SK-N-MC (cell line): ENCODE measurements at places on chromosomes 12 and 14.

DNA sequence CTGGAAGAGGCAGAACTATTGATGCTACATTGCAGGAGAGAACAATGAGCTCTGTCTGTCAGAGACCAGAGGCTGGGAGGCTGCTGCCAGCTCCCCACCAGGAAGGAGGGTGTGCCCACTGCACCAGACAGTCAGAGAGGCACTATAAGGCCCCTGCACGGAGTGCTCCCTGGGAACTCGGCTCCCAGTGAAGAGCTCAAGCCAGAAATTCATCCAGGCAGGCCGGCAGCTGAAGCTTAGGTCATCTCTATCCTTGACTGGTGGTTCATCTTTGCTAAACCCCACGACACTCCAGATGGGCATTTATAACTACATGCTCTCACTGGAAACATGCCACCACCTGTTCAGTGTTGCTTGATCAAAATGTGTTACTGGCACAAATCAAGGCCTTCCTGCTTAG, 65.1 kb upstream of the GPATCH2L start:
- no peak for DNase-seq

DNA sequence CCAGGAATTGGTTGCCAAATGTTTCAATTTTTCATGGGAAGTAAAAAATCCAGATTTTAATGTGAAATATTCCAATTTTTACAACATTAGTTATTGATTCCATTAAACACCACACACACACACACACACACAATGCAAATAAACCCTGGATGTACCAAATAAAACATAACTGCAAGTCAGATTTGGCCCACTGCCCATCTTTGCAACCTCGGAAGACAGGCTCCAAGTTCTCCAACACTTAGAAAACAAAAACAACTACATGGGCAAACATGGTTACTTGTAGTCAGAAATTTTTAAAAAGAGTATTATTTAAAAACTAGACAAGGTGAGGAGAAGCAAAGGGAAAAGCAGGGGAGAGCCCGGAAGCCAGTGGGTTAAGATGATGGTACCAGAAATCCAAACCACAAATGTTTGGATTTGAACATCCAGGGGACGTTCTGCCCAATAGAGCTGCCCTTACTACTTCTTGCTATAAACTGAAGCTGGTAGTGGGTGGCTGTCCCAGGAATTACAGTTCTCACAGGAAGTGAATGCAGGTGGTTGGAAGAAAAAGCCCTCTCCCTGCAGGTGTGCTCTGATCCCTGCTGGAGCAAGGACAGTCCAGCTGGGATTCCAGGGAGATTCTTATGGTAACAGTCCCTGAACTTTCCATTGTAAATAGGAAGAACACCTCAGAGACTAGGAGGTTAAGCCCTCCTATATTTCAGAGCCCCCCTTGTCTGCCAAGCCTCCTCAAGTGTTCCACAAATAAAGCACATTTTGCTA, 111.7 kb downstream of the SLC25A21 start:
- no peak for DNase-seq

DNA sequence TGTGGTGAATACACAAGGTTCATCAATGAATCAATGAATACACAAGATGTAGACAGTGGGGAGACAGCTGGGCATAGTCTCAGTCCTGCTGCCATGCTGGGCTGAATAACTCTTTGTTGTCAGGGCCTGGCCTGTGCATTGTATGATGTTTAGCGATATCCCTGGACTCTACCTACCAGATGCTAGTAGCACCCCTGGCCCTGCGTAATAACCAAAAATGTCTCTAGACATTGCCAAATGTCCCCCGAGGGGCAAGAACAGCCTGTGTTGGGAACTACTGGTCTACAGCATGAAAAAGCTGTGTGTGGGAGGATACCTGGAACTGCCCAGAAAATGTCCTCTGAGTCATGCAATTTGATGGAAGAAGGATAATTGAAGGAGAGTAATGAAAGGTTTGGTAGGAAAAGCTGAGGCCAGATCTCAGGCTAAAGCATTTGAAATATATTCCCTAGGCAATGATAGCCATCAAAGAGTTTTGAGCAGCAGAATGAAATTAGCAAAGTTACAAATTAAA, 128.2 kb downstream of the TMEM30B start:
- DNase-seq: no peak

DNA sequence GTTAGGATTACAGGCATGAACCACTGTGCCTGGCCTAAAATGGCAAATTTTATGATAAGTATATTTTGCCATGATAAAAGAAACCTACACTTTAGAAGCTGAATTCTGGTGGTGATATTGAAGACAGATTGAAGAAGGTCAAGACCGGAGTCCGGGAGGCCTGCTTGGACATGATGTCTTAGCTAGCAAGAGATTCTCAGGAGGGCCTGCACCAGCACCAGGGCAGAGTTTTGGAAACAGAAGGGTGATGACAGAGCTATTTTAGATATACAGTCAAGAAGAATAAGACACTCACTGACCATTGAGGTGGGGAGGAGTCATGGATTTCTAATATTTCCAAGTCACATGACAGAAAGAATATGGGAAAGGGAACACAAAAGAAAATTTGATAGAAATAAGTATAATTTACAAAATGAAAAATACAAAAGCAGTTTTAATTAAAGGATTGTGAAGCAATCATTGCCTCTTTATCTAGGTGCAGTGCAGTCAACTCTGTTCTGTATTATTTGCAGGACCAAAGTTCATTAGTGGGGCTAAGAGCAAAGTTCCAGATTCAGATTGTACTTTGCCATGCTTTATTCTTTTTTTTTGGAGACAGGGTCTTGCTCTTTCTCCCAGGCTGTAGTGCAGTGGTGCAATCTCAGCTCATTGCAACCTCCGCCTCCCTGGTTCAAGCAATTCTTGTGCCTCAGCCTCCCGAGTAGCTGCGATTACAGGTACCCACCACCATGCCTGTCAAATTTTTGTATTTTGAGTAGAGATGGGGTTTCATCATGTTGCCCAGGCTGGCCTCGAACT, 9.3 kb upstream of the PPP4R3A start:
- DNase-seq: no peak

- no peak for DNase-seq
Observed at GRCh38 chr14:54686219-54686870, 119.4 kb downstream of the SAMD4A start.

- DNase-seq: no peak
Observed at GRCh38 chr14:96663076-96663475, 134.1 kb upstream of the VRK1 start.

DNA sequence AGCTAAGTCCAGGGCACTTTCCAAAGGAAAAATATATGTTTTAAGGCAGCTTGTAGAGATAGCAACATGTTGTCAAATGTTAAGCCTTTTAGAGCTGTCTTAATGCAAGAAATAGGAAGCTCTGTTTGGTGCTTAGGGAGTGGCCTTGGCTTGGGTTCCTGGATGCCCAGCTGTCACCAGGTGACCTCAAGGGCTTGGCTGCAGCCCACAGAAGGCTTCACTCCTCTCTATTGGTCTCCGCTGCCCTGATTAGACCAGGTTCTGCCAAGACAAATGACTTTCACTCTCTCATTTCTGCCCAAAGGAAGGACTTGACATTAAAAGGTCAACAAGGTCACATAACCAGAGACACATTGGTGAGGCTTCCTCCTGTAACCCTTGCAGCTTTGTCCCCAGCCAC, 76.8 kb downstream of the WSCD2 start:
- DNase-seq: no peak

DNA sequence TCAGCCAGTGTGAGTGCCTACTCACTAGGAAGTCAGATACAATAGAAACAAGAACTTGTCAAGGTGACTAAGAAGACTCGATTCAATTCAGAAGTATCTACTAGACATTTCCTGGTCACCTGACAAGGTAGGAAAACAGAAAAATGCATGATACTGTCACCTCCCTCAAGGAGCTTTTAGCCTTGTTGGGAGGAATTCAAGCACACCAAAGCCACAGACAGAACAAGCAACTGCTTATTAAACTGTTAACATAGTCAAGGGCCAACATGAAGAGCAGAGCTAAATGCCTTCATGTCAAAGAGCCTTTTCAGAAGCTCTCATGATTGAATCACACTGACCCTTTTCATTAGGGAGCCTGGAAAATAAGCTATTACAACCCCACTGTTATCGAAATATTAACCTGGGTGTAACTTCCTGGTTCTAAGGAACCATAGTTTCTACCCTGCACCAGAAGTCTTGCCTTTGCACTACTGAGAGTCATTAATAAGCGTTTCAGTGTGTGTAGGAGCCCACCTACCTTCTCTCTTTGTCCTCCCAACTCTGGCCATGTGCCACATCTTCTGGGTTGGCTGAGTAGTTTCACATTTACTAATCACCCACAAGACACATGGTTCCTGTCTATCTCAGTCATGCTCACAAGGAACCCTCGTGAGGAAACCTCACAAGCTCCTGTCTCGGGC, 31.0 kb upstream of the LGALS3 start:
- no peak for DNase-seq

GRCh38 chr12:106766393-106766826, 8.1 kb upstream of the RIC8B start:
- no peak for DNase-seq

DNA sequence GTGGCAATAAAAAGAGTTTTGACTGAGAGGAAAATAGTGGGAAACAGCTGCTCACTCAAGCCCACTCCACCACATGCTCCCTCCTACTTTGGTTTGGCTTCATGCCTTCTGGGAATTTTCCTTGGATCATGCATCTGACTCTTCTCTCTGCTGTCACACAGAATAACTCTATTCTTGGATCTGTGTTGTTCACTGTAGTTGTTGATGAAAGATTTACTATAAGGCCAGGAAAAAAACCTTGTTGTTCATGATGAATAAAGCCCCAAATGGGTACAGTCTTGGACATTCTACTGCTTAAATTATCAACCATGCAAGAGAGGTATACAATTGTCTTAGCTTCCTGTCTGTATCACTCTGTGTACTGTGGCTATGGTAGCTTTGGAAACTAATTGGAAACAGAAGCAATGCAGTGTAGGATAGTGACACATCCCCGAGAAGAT, 70.5 kb downstream of the TMX1 start:
- DNase-seq: no peak

- no peak for DNase-seq
Observed at GRCh38 chr12:50106907-50107306, 3.1 kb downstream of the GPD1 start.

GRCh38 chr12:123278101-123278627, 6.5 kb upstream of the CDK2AP1 start:
- DNase-seq: no peak

GRCh38 chr12:109153821-109154441, 37.5 kb downstream of the ACACB start:
- no peak for DNase-seq

GRCh38 chr14:32006263-32007110, 70.6 kb upstream of the ARHGAP5 start:
- DNase-seq: no peak

GRCh38 chr14:93019970-93020369, 95.8 kb downstream of the ITPK1 start:
- DNase-seq: no peak

DNA sequence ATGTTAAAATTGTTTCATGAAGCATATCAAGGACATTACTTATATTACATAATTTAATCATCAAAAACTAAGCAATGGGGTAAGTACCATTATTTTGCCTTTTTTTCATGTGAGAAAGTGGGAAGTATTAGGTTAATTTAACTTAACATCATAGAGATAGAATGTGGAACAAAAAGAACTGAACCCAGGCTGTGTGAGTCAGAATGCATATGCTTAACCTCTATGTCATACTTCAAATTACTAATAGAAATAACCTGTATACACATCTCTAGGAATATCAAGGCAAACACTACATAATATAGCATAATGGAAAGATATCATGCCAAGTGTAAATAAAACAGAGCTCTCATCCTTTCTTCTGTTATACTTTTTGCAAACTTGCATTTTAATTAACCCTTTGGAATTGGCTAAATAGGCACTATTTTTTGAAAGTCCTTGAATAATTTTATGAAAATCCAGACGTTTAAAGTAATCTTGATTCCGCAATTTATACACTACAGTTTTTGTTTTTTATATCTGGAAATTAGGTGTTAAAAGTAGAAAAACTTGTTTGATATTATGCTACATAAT, 777.7 kb downstream of the SLC6A15 start:
- no peak for DNase-seq

DNA sequence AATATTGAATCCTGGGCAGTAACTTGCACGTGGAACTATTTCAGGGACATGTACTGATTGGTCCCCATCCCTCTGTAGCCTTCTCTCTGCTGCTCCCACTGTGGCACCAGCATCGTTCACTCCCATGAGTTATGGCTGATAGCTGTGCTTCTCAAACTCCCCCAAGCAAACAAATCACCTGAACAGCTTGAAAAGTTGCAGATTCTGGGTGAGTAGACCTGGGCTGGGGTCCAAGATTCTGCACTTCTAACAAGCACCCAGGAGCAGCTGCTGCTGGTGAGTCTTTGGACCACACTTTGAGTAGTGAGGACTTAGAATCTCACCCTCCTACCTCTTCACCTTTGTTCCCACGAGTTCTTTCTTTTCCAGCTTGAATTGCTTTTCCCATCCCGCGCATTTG, 49.4 kb upstream of the ZFP36L1 start:
- DNase-seq: no peak

DNA sequence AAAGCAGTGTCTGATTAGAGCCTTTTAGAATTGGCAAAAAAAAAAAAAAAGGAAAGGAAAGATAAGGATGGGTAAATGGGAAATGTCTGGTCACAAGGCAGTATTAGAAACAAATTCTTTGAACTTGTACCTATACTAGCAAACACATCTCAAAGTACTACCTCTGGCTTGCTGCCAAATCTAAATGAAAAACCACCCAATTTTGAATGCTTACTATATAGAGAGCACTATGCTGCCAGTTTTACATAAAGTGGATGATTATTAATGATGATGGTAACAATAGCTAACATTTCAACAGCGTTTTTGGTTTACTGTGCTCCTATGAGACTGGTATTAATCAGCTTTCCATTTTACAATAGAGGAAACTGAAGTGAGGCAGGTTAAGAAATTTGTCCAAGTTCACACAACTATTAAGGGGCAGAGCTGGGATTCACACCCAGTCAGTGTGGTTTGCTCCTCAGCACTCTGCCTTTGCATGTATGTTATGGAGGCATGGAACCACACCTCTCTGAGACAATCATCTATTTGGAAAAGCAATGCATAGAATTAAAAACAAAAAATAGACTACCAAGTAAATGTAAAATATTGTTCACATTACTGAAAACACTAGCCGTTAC, 34.2 kb downstream of the ATP2B1 start:
- no peak for DNase-seq

- no peak for DNase-seq
Observed at GRCh38 chr12:68760806-68761441, 14.9 kb downstream of the SLC35E3 start.

- DNase-seq: no peak
Observed at GRCh38 chr12:24901576-24902461, 47.1 kb downstream of the BCAT1 start.

DNA sequence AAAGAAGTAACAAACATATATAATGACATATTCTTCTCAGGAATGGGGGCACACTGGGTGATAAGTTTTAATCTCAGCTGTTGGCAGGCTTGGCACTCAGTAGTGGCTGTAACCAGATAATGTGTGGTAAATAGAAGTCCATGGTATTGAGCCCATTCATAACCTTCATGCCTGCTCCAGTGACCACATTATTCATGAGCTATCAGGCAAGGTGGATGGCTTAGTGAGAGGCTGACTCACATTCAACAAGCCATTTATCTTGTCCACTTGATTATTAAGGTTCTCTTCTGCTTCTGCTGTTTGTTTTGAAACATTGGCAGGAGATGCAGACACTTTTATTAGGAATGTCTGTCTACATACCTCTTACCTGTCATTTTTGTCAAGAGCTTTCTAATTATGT, 950.4 kb upstream of the LRFN5 start:
- no peak for DNase-seq
